ENCODE measurements at places on chromosomes 5 and 9.
A peak's percentile ranks its signal among the peaks of the same experiment; 100 is the strongest.

DNA sequence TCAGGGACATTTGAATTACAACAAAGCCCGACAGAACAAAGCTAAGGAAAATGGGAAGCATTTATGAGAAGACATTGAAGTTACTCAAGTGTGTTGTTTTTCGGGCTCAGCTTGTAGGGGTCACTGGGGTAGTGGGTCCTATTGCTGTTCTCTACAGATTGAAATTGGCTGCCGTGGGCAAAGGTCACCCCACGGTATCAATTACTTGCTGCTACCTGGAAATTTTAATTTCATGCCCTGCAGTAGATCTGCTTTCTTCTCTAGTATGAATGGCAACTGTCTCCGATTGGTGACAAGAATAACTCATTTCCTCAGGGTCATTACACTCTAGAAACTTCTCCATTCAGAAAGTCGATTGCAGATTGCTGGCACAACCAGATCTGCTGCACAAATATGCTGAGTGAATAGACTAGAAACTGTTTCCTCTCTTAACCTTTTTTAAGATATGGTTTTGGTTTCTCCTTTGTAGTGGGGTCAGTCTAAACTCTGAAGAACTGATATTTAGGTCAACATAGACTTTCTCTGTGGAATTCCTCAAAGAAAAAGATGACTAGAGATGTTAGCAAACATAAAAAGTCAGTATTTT is 454.1 kb downstream of the ARHGEF28 start:
- no peak for DNase-seq

DNA sequence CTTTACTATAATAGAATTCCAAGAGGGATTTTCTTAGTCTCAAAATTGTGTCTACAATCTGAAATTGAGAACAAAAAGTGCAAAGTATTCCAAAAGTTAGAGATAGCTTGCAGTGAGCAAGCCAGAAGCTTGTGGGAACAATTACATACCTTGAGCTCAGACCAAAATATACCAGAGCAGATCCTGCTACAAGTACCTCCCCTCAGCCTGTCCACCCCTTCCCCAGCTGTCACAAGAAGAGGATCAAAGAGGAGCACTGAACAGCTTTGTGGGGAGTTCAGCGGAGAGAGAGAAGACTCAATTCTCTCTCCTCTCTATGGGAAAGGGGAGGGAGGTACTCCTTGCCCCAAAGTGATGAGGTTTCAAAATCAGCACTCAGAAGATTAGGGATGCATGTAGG is 869.2 kb upstream of the DMAC1 start:
- DNase-seq: no peak

DNA sequence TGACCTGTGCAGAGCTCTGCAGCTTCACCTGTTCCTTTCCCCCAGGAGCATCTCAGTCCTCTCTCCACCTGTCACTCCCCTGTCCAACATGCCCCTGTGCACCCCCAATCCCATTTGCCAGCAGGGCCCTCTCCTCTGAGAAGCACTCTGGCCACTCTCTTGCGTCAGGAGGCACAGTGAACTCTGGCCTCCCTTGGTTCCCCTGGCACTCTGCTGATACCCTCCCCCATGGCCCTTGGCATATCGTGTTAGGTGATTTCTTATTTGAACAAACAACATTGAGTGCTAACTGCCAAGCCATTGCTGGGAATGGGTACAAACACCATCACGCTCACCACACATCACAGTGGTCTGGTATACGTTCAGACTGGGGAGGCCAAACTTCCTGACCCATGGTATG is 20.9 kb upstream of the TNIP1 start:
- DNase-seq: no peak

DNA sequence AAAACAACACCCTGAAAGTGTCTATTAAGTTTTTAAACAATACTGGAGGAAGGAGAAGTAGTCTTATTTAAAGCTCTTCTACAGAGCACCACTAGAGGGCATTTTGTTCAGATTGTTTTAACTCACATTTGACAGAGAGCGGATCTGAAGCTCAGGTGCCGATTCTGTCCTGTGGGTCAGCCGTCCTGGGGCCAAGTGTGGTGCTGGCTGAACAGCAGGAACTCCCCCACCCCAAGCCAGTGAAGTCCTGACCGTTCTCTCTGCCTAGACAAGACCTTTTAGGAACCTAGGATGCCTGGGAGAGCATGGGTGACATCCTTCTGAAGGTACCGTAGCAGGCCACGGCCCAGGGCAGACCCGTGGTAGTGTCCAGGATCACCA is 3.9 kb downstream of the EXOC3 start:
- peak; percentile 60 for DNase-seq

DNA sequence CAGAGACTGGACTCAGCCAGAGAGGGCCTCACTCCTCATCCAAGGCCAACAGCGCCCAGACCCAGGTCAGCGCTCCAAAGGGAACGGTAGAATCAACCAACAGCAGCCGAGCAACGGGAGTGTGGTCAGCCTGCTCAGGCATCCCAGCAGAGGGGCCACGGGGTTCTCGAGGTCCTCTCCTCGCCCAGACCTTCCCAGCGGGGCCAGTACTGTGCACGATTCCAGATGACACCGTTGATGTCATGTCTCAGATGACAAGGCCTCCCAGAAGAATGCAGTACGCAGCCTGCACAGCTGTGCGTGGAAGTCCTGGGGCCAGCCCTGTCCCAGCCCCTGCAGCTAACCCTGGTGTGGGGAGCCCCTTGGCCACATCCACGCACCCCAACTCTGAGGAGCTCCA is 141.0 kb upstream of the PPP1R26 start:
- DNase-seq: peak; percentile 85

- DNase-seq: no peak
These were observed 10.3 kb upstream of the ABL1 start for GRCh38 chr9:130824643-130825350.
